ENCODE measurements at places on chromosomes 5 and 9. TPM values are rescaled to one million over a fixed set of nuclear protein-coding genes. Genes with fewer than 3 reads are reported as not detected.
A peak's percentile ranks its signal among the peaks of the same experiment; 100 is the strongest.

- peak; percentile 30 for DNase-seq
Measured at GRCh38 chr9:119963798-119964372, 594.6 kb upstream of the BRINP1 start.

OR1Q1 gene
- 0.29 TPM for polyA plus RNA-seq

GRCh38 chr5:122400341-122400740 lies 88.3 kb downstream of the SNCAIP start:
- DNase-seq = no peak

PCDHA7 gene
- polyA plus RNA-seq = 0.15 TPM

DNA sequence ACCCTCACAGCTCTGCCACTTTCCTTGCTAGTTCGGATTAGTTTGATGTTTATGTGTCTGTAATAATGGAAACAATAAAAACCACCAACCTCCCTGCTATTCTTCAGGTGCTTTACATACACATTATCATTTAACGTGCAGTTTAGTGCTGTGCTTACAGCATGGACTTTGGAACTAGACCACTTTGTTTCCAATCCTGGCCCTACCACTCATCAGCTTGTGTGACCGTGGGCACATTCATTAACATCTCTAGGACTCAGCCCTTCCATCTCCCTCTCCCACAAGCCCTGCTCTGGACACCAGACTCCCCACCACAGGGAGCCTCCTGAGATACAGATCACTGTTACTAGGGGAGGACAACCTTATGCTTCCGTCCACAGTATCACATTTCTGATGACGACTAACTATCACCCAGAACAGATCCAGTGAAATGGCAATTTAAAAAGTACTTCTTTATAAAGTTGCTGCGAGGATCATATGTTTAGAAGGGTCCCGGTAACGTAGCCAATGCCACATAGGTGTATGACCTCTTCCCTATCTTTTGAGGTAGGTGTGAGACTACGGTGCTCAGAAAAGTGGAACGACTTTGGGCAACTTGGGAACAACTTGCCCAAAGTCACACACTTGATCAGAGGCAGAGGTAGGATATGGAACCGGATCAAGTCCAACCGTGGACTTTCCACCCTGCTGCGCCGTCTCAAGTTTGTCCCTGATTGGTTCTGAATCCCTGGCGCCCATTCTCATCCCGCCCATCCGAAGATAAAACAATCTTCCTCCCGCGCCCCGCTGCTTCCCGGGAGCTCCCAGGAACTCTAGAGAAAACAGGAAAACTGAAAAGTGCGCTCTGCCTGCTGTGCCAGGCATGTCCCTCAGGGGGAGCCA lies 132.4 kb upstream of the NIPBL start:
- DNase-seq = no peak

DNA sequence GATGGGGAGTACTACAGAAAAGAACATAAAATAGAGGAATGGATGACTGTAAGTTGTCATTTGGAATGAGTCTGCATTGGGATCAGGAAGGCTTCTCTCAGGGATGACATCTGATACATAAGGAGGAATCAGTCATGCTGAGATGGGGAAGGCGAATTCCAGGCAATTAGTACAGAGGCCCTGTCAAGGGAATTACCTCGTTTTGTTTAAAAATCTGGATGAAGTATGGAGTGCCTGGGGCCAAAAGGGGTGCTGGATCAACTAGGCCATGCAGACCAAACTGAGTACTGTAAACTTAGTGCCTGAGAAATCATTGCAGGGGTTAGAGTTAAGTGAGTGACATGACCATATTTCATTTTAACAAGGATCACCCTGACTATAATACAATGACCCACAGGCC lies 30.5 kb downstream of the JAKMIP2 start:
- no peak for DNase-seq

SEMA4D gene
- 4.8 TPM for polyA plus RNA-seq

DNA sequence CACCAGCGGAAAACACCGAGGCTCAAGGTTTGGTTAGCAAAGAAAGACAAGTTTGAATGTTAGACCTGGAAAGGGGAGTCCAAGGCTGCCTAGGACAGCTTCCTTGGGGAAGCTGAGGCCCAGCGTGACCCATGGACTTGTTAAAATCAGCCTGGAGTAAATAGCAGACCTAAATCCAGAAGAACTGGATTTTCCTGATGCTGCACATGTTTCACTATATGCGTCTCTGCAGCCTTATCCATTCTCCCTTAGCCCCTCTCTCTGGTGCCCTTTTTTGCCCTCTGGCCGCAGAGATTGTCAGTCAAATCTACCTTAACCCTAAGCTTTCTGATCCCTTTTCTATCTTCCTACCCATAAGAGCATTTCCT lies 119.9 kb downstream of the NTRK2 start:
- no peak for DNase-seq

- DNase-seq = no peak
Measured at GRCh38 chr5:175629793-175630192, 28.1 kb upstream of the HRH2 start.

GRCh38 chr5:60277941-60278340 lies 384.4 kb upstream of the PDE4D start:
- no peak for DNase-seq

GRCh38 chr9:136614967-136615623 lies 47.6 kb upstream of the EGFL7 start:
- no peak for DNase-seq

STK32A gene
- 0.20 TPM for polyA plus RNA-seq

CCDC183 gene
- 5.3 TPM for polyA plus RNA-seq

PLEKHG4B gene
- 0.21 TPM for polyA plus RNA-seq

PCDHGA4 gene
- polyA plus RNA-seq = 2.2 TPM

GRCh38 chr9:122124528-122124927 lies 31.4 kb upstream of the TTLL11 start:
- no peak for DNase-seq

PCDHA12 gene
- polyA plus RNA-seq = 0.54 TPM

GRCh38 chr9:99073985-99074901 lies 30.7 kb upstream of the TGFBR1 start:
- no peak for DNase-seq

DNA sequence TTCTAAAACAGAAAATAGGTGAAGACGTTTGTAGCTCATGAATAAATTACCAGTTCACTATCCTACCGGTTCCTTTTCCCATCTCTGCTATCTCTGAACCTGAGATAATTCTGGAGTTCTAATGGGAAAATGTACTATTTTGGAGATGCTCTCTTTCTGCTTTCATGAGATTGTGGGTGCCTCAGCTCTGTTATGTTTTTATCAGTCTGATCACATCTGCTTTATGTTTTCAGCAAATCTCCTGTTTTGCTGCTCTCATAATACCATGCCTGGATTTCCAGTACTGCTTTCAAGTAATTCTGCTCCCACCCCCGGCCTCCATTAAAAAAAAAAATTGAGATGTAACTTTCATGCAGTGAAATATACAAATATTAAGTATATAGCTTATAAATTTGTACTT lies 9.1 kb upstream of the SUSD1 start:
- peak; percentile 56 for DNase-seq

BHMT2 gene
- not detected for polyA plus RNA-seq

DNA sequence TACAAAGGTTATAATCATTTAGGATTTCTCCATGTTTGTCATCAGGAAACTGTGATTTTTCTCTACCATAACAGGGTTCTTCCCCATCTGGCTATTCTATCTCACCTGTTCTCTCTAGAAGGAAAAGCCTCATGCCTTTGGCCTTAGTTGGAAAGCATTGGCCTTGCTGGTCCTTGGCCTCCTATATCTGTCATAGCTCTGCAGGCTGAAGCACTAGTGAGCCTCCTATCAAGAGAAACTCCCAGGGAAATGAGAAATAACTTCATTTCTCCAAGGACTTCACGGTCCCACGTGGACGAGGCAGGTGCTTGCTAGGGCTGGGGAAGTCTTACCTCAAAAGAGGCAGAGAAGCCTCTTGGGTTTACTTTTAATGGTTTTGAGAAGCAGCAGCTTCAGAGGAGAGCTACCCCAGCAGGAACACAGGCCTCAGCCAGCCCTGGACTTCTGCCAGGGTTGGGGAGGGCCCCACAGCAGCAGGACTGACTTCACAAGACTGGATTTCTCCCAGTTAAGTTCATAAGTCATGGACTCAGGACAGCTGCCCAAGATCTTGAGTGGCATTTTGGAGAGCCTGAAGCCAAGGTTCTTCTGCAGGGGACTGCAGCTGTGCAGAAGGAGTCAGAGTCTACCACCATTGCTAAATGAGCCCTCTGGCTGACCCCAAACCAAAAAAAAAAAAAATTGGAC lies 15.8 kb upstream of the PSAT1 start:
- peak; percentile 17 for DNase-seq

GRCh38 chr5:33257807-33258429 lies 182.8 kb upstream of the TARS1 start:
- no peak for DNase-seq

CCDC152 gene
- 2.1 TPM for polyA plus RNA-seq

GRCh38 chr5:39608024-39608423 lies 183.2 kb upstream of the DAB2 start:
- no peak for DNase-seq

FOXD4L3 gene
- 0.06 TPM for polyA plus RNA-seq

- DNase-seq = no peak
Measured at GRCh38 chr5:88984040-88984439, 101.1 kb upstream of the MEF2C start.

GRCh38 chr5:135880801-135881200 lies 14.8 kb downstream of the IL9 start:
- no peak for DNase-seq

SNCB gene
- 0.15 TPM for polyA plus RNA-seq

DNA sequence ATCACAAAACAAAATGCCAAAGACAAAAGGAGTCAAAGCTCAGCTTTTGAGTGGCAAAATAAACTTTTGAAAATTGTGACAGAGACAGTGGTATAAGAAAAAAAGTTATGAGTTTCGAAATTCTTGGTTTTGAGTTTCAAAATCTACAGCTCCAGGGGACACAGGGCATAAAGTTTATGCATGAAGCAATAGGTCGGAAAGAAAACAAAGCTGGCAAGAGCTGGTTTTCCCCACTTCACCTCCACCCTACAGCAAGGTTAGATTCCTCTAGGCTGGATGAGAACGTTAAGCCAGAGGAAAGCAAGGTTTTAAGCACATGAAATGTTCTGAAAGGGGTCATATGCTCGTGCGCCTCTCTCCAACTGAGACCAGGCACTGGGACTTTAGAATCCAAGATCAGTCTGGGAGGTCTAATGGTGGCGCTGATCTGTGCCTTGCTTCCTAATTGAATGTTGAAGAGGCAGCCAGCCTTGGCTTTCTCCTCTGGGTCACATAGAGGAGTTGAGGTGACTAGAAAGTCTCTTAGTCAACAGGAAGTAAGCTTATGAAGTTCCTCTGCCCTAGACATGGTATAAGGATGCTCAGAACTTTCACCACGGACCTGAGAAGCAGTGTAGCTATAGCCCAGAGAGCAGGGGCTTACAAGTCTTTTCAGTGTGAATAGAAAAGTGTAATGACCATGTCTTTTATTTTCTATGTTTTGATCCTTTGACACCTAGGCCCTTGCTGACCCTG lies 167.7 kb upstream of the DMAC1 start:
- no peak for DNase-seq

GRCh38 chr5:162806195-162806594 lies 631.2 kb upstream of the CCNG1 start:
- no peak for DNase-seq

DNA sequence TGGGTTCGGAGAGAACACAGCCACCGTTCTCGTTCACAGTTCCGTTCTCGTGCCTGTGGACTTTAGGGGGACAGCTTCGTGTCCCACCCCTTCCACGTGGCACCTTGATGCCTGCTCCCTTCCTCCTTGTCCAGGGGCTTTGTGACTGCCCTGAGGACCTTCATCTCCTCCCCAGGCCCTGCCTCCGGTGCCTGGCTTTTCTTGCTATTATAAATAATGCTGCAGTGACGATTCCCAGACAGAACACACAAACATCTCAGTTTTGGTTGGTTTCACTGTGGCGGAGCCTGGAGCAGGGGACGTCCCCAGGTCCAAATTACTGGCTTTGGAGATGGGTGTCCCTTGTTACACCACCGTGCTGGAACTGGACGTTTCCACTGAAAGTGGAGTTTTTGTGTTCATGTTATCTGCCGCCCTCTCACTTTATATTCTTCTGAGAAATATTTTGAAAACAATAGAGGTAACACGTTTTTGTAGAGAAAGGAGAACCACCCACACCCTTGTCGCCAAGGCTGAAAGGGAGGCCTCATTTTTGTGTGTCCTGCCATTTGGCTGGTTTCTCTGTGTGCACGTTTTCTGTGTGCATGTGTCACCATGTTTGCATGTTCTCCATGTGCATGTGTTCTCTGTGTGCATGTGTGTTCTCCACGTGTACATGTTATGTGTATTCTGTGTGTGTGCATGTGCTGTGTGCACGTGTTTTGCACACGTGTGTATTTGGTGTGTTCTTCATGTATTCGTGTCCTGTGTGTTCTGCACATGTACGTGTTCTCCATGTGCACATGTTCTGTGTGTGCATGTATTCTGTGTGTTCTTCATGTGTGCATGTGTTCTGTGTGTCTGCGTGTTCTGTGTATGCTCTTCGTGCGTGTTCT lies 24.2 kb downstream of the WNK2 start:
- no peak for DNase-seq

COL5A1 gene
- 26.4 TPM for polyA plus RNA-seq

DNA sequence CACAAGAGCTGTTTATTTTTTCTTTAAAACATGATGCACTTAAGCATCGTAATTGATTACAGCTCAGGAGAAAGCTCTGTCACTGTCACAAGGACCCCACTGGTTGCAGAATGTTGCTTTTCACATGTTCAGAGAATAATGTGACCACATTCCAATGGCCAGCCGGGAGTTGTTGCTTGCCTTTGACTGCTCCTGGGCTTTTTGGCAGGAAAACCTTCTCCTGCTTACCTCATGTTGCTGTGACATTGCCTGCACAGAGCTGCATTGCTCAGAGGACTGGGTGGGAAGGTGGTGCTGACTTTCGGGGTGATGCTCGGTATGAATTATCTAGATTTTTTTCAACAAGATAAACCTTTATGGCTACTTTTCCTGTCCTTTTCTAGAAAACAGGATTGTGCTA lies 88.2 kb downstream of the PALM2AKAP2 start:
- no peak for DNase-seq

DNA sequence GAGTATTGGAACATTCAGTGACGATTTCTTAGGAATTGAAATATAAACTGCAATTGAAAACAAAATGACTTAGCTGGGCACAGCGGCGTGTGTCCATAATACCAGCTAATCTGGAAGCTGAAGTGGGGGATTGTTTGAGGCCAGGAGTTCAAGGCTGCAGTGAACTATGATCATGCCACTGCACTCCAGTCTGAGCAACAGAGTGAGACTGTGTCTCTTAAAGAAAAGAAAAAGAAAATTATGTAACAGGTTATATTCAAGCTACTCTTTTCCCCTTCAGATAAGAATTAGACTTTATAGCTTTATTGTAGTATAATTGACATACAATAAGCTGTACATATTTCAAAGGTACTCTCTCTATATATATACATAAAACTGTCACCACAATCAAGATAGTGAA lies 6.4 kb downstream of the SLC26A2 start:
- DNase-seq = no peak

CCL27 gene
- 0.10 TPM for polyA plus RNA-seq

GRCh38 chr9:126642839-126643238 lies 29.1 kb downstream of the LMX1B start:
- DNase-seq = no peak
